ENCODE measurements at places on chromosomes 16 and 17.

GRCh38 chr16:51035110-51035498 is 116.0 kb downstream of the SALL1 start:
- no peak for DNase-seq

- no peak for DNase-seq
Measured at GRCh38 chr16:74107795-74108610, 188.6 kb upstream of the PSMD7 start.

- no peak for DNase-seq
Measured at GRCh38 chr16:75406943-75407342, 26.4 kb downstream of the CFDP1 start.

DNA sequence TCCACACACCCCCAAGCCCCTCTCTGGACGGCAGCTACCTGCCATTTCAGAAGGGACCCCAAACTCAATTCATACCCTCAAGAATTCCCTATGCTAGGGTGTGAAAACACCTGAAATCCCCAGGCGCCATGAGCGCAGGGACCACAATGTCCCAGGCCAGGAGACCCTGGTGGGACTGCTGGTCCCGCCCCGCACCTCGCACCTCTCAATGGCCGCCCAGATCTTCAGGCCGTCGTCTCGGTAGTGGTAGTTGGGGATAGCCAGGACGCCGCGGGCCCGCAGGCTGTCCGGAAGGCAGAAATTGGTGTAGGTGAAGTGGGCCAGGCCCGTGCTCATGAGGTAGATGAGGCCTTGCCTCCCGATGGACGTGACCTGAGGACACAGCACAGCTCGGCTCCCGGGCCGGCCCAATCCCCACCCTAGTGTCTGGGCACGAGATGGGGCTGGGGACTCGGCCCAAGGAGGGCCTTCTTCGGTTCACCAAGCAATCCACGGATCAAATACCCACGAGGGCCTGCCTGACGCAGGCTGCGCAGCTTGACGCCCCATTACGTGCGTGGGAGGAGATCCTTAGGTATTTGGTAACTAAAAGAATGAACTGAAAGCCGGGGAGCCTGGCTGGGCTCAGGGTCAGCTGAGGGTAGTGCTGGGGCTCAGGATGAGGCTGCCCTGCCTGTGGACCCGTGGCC is 9.2 kb downstream of the ALOXE3 start:
- DNase-seq, result no peak

- DNase-seq, result no peak
Measured at GRCh38 chr17:75191584-75191983, 8.8 kb upstream of the SUMO2 start.

GRCh38 chr17:71349908-71350600 is 770.8 kb upstream of the SOX9 start:
- no peak for DNase-seq

- no peak for DNase-seq
Measured at GRCh38 chr17:74842599-74843351, 16.9 kb downstream of the GRIN2C start.

DNA sequence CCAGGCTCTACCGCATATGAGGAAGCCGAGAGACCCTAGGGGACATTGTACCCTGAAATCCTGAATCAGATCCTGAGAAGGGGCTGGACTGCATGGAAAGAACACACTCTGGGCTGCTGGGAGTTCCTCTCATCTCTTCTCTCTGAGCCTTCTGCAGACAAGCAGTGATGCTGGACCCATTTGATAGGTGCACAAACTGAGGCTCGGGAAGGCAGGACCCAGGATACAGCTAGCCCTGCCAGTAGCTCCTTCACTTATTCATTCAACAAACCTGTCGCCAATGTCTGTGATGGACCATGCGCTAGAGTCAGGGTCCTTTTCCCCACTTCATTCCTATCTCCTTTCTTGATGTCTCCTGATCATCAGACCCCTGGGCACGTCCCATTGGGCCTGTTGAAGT is 1.9 kb downstream of the SBK1 start:
- no peak for DNase-seq

- no peak for DNase-seq
Measured at GRCh38 chr16:166375-167121, 770 bp downstream of the HBM start.

DNA sequence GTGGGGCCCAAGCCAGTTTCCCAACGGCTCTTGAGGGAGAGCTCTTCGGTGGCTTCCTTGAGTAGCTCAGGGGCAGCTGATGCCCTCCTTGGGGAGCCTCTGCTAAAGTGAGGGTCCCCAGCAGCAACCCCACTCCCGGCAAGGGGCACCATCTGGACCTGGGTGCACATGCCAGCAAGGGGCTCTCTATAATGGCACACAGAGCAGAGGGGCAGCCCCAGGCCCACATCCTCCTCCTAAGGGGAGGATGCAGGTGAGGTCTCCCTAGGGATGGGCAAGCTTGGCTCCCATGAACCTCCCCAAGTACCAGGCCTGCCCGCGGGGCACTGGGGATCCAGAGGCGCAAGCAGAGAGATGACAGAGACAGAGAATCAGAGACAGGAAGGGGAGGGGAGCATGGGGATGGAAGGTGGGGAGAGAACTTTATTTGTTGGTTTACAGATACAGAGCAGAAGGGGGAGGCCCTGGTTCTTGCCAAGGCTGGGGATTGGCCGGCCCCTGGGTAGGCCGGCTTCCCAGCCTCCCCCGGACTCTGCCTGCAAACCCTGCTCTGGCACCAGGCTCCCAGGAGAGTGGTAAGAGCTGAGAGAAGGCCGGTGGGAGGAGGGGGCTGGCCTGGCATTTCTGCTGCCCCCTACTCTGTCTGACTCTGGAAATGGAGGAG is 61.4 kb downstream of the SRCIN1 start:
- DNase-seq, result no peak

GRCh38 chr16:23149267-23149992 is at the start of gene USP31:
USP31 (minus strand) TSS chr16:23149452; CDS start chr16:23149270, 182 bp downstream.
- DNase-seq, result peak; percentile 72

DNA sequence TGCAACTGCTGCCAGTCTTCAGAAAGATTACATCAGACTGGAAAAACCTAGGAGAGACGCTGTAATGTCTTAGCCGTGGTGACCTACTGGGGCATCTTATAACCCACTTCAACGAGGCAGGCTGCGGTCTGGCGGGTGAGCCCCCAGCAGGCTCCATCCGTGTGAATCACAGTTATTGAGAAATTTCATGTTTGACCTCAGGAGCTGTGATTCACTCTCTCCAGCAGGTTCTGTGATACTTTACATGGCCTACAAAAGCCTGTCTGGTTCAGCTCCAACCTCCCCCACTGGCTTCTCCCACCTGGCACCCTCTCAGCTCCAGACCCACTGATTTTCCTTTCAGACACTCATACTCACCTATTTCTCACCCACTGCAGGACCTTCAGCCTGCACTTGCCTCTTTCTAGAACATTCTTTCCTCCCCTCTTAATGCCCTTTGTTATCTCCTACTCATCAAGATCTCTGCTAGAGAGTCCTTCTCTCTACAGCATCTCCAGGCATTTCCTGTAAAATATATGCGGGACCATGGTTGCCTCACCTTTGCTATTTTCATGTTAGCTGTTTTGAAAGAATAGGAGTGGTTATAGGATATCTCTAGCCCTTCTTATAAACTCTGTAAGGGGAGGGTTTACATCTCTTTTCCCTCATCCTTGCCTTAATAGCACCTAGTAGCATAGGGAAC is 227.9 kb downstream of the MAF start:
- no peak for DNase-seq

DNA sequence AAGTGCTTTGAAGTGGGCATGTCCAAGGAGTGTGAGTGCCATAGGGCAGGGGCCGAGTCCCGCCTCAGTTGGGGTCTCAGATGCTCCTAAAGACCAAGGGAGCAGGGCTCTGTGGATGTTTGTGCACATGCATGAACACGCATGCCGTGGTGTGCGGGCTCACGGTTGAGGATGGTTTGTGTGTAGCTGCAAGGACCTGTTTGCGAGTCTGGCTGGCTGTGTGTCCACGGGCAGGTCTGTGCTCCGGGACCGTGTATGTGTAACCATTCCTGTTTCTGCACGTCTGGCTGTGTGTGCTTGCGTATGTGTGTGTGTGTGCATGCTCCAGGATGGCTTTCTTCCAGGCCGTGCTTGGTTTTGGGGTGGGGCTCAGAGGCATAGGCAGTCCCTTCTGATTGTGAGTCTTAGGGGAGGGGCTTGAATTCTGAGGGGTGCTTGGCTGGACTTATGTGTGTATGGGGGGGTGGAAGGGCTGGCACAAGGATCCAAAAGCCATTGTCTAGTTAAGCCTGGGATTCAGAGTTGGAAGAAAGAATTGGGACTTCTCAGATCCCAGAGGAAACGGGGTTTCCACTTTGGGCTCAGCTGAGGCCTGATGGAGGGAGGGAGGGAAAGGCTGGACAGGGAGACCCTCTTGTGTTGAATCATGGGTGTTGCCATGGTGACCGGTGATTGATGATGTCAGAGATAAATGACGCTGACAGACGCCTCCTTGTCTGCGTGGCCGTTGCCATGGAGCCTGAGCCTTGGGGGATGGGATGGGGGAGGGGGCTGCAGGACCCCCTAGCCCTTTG is 14.4 kb downstream of the GJD3 start:
- no peak for DNase-seq

DNA sequence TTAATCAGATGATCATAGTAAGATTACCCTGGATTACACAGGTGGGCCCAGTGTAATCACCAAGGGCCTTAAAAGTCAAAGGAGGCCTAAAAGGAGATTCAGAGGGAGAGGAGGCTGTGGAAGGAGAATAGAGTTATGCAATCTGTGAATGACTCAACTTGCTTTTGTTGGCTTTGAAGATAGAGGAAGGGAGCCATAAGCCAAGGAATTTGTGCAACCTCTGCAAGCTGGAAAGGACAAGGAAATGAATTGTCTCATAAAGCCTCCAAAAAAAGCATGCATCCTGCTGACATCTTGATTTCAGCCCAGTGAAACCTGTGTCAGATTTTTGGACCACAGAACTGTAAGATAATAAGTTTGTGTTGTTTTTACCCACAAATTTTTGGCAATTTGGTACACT is 109.6 kb downstream of the CNTNAP4 start:
- DNase-seq, result no peak

DNA sequence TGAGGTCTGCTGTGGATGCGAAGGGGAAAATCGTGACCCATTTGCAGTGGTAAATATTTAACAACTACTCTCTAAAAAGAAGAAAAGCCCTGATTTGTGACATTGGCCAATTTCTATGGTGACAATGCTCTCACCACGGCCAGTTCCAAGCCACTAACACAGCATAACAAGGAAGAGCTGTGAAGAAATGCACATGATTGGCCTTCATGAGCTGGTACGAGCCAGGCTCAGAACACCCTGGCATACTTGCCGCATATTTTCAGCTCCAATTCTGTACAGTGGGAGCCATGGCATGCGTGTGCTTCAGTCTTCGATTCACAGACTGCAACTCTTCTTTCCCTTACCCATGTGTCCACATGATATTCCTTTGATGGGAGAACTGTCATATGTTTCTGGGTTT is 363.9 kb upstream of the CDH5 start:
- DNase-seq, result no peak

DNA sequence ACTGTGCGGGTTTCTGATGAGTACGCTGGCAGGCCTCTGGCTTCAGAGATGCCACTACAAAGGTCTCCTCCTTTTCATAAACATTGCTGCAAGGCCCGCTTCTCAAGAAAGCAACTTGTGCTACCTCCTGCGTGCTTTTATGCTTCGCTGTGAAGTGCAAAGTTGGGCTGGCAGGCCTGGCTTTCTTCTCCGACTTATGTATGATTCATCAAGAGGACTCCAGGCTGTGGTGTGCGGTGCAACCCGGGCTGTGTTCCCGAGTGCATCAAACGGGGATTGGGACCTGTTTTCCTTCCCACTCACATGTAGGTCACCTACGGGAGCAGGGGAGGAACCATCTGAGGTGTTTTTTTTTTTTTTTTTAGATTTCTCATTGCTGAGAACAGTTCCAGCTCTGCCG is 534.1 kb downstream of the WWOX start:
- no peak for DNase-seq

GRCh38 chr16:21962475-21962874 is 9.3 kb downstream of the UQCRC2 start:
- DNase-seq, result no peak

DNA sequence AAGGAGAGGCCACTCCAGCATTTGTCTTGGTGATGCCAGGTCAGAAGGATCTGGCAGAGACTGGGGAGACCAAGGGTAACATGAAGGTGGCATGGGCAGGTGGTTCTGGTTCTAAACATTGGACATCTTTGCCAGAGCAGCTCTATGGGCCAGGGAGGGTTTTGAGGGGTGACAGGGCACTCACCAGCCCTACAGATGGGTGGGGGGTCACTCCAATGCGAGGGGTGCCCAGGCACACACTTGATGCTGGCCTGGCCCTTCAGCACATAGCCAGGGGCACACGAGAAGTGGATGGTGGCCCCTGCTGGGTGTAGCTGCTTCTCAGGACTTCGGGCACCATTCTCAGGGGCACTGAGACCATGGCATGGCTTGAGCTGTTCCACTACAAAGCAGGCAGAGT is 5.5 kb upstream of the PHF12 start:
- DNase-seq, result no peak

GRCh38 chr17:10843811-10844210 is 5.9 kb upstream of the PIRT start:
- DNase-seq, result no peak

DNA sequence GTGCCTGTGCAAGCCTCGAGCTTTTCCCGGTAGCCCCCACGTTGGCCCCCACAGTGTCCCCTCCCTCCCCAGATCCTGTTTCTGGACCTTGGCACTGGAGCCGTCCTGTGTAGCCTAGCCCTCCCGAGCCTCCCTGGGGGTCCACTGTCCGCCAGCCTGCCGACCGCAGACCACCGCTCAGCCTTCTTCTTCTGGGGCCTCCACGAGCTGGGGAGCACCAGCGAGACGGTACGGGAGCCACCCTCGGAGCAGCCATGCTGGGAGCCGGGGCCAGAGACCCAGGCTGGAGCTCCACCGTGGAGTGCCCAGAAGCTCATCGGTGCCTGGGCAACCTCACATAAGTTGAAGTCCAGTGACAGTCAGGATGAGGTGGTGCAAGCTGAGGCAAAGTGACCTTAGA is 11.8 kb downstream of the RGS11 start:
- no peak for DNase-seq

GRCh38 chr17:77772461-77772897 is 186.0 kb upstream of the TNRC6C start:
- no peak for DNase-seq

- DNase-seq, result no peak
Measured at GRCh38 chr16:76729525-76729924, 452.3 kb downstream of the CNTNAP4 start.

- DNase-seq, result no peak
Measured at GRCh38 chr16:66844342-66845079, at the start of gene CA7. CA7 (plus strand) TSS chr16:66844414; CDS start chr16:66844488, 74 bp downstream.

GRCh38 chr17:41176744-41177387 is 1.2 kb downstream of the KRTAP4-2 start:
- no peak for DNase-seq

- no peak for DNase-seq
Measured at GRCh38 chr17:55757659-55758058, 6.8 kb downstream of the PCTP start.

- no peak for DNase-seq
Measured at GRCh38 chr17:76847031-76847430, 21.2 kb upstream of the MGAT5B start.
